ENCODE measurements at places on chromosomes 4 and X.

- DNase-seq, result no peak
These were observed 146.3 kb upstream of the CHRDL1 start for GRCh38 chrX:110941906-110942305.

- DNase-seq, result no peak
These were observed 138.4 kb downstream of the SLC7A11 start for GRCh38 chr4:138103597-138104283.

GRCh38 chr4:152999346-153000075 lies 63.4 kb downstream of the FHDC1 start:
- no peak for DNase-seq

- DNase-seq, result no peak
These were observed 63.1 kb downstream of the SERPINA7 start for GRCh38 chrX:105975382-105975781.

- DNase-seq, result no peak
These were observed 481.8 kb downstream of the FGF13 start for GRCh38 chrX:138229718-138230117.

DNA sequence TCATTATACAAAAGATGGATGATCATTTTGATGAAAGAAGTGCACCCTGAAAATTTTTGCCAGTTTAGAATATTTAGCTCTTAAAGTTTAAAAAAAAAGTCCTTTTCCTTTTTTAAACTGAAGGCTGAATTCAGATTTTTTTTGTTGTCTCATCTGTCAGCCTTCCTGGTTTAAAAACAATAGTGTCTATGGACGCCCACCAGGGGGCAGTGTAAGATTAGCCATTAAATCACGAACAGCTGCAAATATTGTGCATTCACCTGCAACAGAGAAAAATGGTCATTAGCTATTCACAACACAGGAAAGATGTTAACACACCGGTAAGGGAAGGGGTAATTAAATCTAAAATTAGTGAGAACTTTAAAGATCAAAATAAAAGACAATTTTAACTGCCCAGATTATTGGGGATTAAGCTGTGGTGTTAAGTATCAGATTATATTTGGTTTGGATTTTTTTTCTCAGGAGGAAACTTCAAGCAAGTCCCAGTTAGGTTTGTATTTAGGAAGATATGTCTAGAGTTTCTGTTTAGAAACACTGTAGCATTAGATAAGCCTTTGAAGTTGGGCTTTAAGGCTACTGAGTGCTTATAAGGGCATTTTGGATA lies 4.4 kb upstream of the CXorf38 start:
- peak; percentile 44 for DNase-seq

GRCh38 chr4:13665701-13666660 lies 38.5 kb upstream of the BOD1L1 start:
- no peak for DNase-seq

DNA sequence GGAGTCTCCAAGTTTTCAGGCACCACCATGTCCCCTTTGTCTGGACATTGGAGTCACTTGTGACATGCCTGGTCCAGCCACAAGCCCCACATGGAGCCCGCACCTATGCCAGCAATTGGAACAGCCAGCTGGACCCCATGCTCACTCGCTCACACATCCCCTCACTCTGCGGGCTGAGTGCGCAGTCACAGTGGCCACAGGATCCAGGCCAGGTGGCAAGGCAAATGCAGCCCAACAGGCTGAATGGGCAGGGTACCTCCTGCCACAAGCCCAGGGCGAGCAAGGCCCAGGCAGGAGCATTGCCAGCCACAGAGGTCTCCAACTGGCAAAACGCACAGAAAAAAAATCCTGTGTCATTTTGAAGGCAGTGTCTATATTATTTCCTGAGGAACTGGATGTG lies 82.0 kb downstream of the ANXA10 start:
- DNase-seq, result no peak
